Stimulated activated CD8-positive, alpha-beta memory T cell treated with anti-CD3 and anti-CD28 coated beads, Interleukin-4, amount 100 ng/mL, for 1 hour (primary cell): ENCODE measurements at places on chromosomes 7 and 10.

GRCh38 chr10:58143944-58144343 lies 123.8 kb downstream of the IPMK start:
- DNase-seq, result no peak

DNA sequence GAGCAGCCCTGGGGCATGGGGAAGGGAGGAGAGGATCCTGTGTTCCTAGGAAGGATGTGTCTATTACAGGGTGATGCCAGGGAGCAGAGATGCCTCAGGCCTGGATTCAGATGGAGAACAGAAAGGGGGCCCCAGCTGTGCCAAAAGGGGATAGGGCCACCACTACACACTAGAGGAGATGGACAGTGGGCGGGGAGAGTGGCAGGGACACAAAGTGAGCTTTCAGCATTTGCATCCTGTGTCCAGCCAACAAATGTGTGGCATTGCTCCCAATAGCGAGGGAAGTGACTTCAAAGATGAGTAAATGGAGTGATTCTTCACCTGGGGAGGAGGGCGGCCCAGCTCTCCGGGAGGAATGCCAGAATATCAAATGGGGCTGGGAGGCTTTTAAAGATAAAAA lies 64.9 kb upstream of the WAPL start:
- no peak for DNase-seq

DNA sequence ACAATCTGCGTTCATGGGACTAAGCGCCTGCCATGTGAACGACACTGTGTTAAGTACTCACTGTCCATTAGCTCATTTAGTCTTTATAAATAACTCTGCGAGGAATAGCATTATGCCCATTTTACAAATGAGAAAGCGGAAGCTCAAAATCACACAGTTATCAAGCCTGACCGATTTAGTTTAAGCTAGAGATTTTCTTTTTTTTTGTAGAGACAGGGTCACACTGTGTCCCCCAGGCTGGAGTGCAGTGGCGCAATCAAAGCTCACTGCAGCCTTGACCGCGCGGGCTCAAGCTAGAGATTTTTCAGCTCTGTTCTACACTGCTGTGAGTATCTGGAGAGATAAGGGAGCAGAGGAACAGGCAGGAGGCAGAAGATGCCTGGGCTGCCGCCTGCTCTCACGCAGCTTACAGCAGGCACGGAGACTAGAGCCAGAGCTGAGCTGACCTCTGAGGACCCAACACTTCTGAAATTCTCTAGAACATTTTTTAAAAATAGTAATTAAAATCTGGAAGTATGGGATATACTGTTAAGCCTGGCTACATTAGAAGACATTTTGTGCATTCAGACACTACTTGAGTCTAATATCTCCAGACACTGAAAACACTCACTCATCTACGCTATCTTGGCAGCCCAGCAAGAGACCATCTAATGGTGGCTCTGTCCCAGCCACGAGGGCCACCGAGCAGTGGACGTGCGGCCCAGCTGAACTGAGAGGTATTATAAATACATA lies 38.7 kb downstream of the GNA12 start:
- no peak for DNase-seq

DNA sequence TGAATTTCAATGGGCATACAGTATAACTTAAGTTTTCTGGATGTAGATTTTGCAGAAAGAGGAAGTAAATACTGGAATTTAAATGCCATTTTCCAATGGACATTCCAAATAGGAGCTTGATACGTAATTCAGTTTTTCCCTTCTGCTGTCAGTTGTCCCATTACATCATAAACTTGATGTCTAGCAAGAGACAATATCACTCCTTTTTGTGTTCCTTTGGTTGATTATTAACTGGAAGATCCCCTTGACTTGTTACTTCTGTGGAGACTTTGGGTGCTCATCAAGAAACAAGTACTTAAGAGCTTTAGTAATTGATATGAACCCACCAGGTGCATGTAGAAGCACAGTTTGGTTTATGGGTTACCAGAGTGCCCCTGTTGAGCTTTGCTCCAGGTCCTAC lies 116.1 kb downstream of the ST7 start:
- DNase-seq, result no peak

GRCh38 chr7:84484502-84485079 lies 290.0 kb upstream of the SEMA3A start:
- DNase-seq, result no peak

- DNase-seq, result no peak
Observed at GRCh38 chr7:105149827-105150226, 135.8 kb downstream of the KMT2E start.

- DNase-seq, result no peak
Observed at GRCh38 chr7:21898265-21898930, 47.3 kb downstream of the CDCA7L start.

GRCh38 chr7:74023786-74024185 lies 4.2 kb upstream of the ELN start:
- DNase-seq, result no peak

DNA sequence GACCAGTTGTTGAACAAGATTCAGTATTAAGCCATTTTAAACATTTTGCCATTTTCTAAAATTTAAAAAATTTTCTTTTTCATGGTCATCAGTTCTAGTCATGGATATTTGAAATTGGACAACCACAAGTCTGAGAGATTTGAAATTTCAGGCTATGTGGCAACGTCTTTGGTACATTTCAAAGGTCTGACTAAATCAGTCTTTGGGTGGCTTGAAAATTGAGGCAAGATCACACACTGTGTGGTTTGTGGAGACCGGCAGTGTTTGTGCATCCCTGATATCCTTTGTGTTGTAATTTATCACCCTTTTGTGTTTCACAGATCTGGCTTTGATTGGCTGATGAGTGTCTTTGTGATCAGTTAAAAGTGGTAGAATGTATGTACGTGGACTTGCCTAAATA lies 35.7 kb downstream of the CCAR1 start:
- DNase-seq, result no peak

GRCh38 chr7:39644170-39644569 lies 20.8 kb downstream of the RALA start:
- DNase-seq, result no peak

DNA sequence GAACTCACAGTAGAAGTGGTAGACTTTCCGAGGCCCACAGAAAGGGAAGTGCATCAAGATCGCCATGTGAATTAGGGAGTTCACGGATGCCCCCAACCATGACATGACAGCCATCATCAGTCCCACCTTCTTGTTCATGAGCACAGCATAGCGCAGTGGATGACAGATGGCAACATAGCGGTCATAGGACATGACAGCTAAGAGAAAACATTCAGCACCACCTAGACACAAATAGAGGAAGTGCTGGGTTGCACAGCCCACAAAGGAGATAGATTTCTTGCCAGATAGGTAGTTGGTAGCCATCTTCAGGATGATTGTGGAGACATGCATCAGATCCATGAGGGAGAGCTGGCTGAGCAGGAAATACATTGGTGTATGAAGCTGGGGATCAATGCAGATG lies 342 bp downstream of the OR2AE1 start:
- no peak for DNase-seq

GRCh38 chr7:55144333-55145317 lies 125.8 kb downstream of the EGFR start:
- no peak for DNase-seq

- no peak for DNase-seq
Observed at GRCh38 chr10:26881600-26882331, 21.0 kb upstream of the ABI1 start.
